ENCODE measurements at places on chromosomes 16 and 17.

DNA sequence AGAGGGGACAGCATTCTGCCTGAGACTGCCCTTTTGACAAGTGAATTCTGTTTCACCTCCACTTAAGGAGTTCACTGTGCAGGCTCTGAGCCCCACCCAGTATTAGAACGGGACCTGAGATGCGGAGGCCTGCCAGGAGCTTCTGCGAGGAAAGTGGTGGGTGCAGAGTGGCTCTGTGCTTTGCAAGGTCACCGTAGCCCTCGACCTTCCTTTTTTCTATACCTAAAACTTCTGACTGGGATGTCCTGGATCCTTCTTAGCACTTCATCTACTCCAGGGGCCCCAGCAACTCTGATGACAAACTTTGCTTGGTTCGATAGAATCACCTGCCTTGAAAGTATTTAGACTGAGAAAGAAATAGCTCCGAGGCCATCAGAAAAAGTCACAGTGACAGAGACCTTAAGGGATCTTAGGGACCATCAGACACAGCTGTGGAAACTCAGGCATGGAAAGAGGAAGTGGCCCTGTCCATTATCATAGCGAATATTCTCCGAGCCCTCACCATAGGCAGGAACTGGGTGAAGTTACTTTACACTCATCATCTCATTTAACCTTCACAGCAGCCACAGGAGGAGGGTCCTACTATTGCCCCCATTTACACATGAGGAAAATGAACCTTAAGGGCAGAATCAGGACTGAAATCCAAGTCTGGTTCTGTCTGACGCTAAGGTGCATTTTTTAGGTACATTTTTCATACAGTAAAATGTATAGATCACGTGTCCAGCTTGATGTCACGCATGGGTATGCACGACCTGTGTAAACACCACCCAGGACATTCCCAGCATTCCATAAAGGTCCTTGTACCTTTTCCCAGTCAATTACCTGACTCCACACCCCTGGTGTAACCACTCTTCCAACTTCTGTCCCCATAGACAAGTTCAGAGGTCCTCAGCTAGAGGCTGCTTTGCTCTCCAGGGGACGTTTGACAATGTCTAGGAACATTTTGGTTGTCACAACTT lies 676 bp upstream of the KRT13 start:
- peaks cover 10% of the 10 kb centered on the region for H3K4me1 ChIP-seq
- no peak overlapping the region for H3K27ac ChIP-seq
- no peaks in the 10 kb centered on the region for H3K36me3 ChIP-seq
- no peak overlapping the region for H3K4me3 ChIP-seq
- DNase-seq, result no peak
- H3K27me3 ChIP-seq, result peaks cover 1% of the 10 kb centered on the region

- H3K4me3 ChIP-seq, result no peak overlapping the region
- H3K27me3 ChIP-seq, result no peaks in the 10 kb centered on the region
- H3K27ac ChIP-seq, result no peak overlapping the region
These were observed 164.7 kb downstream of the CNTNAP4 start for GRCh38 chr16:76441876-76442275.

DNA sequence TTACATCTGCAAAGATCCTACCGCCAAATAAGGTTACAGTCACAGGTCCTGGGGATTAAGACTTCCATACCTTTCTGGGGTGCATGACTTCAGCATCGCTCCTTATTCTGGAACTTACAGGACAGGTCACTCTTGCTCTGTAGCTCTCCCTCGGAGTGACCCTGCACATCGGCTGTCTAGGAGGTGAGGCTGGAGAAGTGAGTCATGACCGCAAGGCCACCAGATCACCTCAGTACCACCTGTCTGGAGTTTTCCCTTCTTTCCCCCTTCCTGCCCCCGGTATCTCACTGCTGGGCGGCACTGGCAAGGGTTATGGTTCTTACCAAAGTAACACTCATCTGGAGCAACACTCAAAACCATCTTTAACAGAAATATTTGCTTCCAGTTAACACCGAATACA lies 374.8 kb downstream of the SLC39A11 start:
- no peak overlapping the region for H3K27ac ChIP-seq
- H3K27me3 ChIP-seq, result no peaks in the 10 kb centered on the region
- DNase-seq, result no peak
- no peaks in the 10 kb centered on the region for H3K36me3 ChIP-seq
- H3K4me3 ChIP-seq, result no peak overlapping the region

DNA sequence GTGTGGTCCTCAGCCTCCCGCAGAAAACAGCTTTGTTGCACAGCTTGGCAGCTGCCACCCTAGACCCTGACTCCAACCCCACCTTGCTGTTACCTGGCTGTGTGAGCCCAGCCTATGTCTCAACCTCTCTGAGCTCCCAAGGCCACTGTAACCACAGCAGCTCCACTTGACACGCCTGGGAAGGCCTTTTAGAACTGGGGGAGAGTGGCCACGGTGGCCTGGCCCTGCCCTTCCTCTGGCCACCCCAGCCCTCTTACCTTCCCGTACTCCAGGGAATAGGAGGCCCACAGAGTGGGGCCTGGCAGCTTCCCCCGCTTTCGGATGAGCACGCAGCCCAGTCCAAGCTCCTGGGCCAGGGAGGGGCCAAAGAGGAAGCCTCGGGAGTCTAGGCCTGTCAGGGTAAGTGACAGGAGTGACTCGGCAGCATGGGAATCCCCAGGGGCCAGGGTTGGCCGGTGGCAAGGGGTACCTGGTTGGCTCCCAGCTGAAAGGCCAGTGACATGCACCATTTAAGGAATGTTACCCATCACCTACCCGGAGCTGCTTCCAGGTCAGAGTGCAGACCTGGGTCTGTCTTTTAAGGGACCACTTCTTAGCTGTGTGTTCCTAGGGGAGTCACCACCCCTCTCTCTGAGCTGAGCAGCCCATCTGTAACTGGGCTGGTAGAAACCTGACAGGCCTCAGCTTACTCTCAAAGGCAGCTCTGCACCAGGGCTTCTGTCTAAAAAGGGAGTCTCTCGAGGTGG lies 1.4 kb downstream of the APRT start:
- peak overlapping the region; percentile 60 for H3K4me3 ChIP-seq
- no peak for DNase-seq
- H3K27ac ChIP-seq, result peak overlapping the region; percentile 73

DNA sequence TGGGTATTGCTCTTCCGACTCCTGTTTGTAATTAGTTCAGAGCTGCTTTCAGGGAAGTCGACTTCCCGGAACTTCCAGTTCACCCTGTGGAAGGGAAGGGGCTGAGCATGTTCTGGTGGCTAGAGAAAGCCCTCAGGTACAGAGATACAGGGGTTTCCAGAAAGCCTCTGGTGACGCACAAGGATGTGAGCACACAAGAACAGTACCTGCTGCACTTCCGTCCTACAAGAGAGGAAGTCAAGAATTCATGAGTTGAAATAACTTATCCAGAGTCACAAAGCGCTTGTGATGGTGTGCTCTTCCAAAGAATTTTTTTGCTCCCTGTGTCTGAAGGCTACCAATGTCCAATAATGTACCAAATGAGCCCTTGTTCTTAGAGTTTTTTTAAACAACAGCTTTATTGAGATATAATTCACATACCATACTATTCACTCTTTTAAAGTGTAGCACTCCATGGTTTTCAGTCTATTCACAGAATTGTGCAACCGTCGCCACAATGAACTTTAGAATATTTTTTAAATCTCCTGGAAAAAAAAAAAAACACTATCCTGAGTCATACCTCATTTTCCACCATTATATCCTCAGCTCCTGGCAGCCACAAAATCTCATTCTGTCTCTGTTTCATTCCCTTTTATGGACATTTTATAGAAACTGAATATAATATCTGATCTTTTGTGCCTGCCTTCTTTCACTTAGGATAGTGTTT lies 327.6 kb downstream of the CDH13 start:
- no peaks in the 10 kb centered on the region for H3K36me3 ChIP-seq
- peak; percentile 70 for DNase-seq
- peaks cover 2% of the 10 kb centered on the region for H3K4me1 ChIP-seq
- no peak overlapping the region for H3K4me3 ChIP-seq
- H3K27me3 ChIP-seq, result no peaks in the 10 kb centered on the region

DNA sequence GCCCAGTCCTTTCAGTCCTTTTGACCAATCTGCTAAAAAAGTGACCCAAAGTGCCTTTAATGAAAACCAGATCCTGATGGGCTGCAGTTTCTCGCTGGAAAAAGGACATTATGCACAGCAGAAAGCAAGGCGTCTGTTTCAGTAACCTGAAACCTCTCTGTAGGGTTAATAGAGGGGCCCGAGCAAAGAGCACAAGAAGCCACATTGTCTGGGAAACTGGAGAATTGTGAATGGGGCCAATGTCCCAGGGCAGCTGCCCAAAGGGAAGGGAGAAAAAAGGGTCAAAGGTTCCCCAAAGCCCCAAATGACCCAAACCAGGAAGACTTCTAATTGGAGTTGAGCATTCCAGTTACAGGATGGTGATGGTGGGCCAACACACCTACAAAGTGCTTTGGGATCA lies 3.0 kb downstream of the OTOA start:
- H3K4me1 ChIP-seq, result no peaks in the 10 kb centered on the region
- H3K27me3 ChIP-seq, result peaks cover 22% of the 10 kb centered on the region
- DNase-seq, result no peak
- no peak overlapping the region for H3K27ac ChIP-seq

DNA sequence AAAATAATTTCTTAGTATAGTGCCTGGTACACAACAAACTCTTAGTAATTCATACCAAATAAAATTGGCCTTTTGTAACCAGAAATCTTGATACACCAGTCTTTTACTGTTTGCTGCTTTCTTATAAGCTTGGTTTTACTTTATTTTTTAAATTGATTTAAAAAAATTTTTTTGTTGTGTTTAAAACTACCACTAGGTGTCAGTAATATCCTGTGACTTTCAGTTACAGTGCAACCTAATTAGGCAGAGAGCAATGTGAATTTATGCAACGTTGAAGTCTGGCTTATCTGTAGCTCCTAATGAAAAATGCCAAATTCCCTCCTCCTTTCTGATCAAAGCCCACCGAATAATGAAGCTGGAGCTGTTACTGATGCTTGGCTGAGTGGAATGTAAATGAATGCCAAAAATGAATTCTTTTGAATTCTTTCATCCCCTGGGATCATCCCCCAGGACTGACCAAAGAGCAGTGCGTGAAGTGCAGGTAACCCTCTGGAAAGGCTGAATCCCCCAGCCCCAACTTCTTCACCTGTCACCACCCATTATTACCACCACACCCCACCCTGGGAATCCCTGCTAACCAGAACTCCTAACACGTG lies 3.8 kb downstream of the ERCC4 start:
- DNase-seq, result peak; percentile 67
- peaks cover 7% of the 10 kb centered on the region for H3K4me1 ChIP-seq
- H3K36me3 ChIP-seq, result peaks cover 2% of the 10 kb centered on the region
- H3K27me3 ChIP-seq, result no peaks in the 10 kb centered on the region

DNA sequence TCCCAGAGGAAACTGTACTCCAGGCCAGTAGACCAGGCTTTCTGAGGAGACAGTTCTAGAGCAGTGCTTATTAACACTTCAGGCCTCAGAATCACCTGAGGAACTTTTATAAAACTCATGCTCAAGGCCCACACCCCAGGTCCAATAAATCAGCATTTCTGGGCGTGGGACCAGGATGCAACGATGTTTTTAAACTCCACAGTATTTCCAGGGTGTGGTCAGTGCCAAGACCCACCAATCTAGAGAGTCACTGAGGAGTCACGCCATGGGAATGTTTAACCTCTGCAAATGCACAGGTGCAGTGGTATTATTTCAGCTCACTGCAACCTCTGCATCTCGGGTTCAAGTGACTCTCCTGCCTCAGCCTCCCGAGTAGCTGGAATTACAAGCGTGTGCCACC lies 3.9 kb upstream of the TRPV1 start:
- H3K27me3 ChIP-seq, result no peaks in the 10 kb centered on the region
- H3K4me3 ChIP-seq, result no peak overlapping the region
- no peaks in the 10 kb centered on the region for H3K4me1 ChIP-seq
- DNase-seq, result no peak

DNA sequence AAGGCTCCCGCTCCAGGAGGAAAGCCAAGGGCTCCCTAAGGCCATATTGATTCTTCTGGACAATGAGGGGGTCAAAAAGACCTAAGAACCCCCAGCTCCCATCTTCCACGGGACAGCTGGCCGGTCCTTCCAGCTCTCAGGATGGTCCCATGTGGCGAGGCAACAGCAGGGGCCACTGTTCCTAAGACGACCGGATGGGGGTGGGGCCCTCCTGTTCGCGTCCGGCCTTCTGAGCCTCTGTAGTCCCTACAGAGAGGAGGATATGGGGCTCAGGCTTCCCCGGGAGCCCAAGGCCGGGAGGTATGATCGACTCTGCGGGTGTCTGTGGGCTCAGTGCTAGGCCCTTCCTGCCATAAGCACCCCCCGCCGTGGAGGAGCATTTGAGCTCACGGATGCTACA lies 6.0 kb upstream of the DCXR start:
- no peak overlapping the region for H3K4me3 ChIP-seq
- H3K4me1 ChIP-seq, result no peaks in the 10 kb centered on the region
- no peak for DNase-seq

DNA sequence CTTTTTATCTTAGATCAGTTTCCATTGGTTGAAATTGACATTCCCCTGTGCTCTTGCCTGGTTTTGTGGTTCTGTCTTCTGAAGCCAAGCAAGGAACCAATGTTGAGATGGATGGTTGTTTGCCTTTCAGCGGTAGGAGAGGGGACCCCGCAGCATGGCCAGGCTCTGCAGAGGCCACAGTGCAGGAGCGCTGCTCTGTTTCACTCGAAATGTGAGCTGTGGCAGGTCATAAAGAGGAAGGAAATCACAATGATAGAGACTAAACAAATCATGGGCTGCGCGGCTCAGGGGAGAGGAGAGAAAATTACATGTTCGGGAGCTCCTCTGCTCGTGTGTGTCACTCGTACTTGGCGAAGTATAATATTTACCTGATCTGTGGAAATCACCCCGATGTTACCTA lies 148.2 kb downstream of the SNX29 start:
- DNase-seq, result no peak
- no peaks in the 10 kb centered on the region for H3K27me3 ChIP-seq
- H3K4me1 ChIP-seq, result peaks cover 14% of the 10 kb centered on the region
- H3K27ac ChIP-seq, result no peak overlapping the region
- H3K4me3 ChIP-seq, result no peak overlapping the region

- H3K4me3 ChIP-seq, result no peak overlapping the region
- no peak overlapping the region for H3K27ac ChIP-seq
- H3K27me3 ChIP-seq, result peaks cover 44% of the 10 kb centered on the region
These were observed 137.8 kb downstream of the ENGASE start for GRCh38 chr17:79212149-79213087.

- no peak for DNase-seq
- H3K27me3 ChIP-seq, result no peaks in the 10 kb centered on the region
- H3K4me3 ChIP-seq, result no peak overlapping the region
These were observed 28.0 kb downstream of the NQO1 start for GRCh38 chr16:69698404-69698803.

GRCh38 chr16:89422527-89422904 lies 67.8 kb downstream of the ANKRD11 start:
- peak; percentile 59 for DNase-seq
- no peaks in the 10 kb centered on the region for H3K27me3 ChIP-seq
- peaks cover 4% of the 10 kb centered on the region for H3K36me3 ChIP-seq
- H3K4me3 ChIP-seq, result no peak overlapping the region
- peaks cover 14% of the 10 kb centered on the region for H3K4me1 ChIP-seq
